CD4-positive, alpha-beta T cell treated with Interleukin-1 beta for 1 hour (primary cell): ENCODE measurements at places on chromosomes 7 and 10.

DNA sequence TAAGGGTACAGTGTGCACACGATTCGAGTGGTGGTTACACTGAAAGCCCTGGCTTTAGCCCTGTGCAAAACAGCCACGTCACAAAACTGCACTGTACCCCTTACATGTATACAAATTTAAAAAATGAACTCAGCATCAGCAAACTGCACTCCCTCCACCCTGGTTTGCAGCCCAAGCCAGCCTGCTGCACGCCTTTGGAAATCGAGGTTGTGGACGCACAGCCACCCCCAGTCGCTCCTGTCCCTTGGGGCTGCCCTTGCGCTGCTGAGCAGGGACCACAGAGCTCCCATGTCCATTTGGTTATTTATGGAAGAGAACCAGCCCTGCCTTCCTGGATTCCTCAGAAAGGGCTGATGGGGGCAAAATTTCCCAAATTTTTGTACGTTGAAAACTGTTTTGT lies 98.8 kb downstream of the INPP5A start:
- DNase-seq: no peak

GRCh38 chr10:91684841-91685240 lies 52.0 kb upstream of the PPP1R3C start:
- DNase-seq: no peak

DNA sequence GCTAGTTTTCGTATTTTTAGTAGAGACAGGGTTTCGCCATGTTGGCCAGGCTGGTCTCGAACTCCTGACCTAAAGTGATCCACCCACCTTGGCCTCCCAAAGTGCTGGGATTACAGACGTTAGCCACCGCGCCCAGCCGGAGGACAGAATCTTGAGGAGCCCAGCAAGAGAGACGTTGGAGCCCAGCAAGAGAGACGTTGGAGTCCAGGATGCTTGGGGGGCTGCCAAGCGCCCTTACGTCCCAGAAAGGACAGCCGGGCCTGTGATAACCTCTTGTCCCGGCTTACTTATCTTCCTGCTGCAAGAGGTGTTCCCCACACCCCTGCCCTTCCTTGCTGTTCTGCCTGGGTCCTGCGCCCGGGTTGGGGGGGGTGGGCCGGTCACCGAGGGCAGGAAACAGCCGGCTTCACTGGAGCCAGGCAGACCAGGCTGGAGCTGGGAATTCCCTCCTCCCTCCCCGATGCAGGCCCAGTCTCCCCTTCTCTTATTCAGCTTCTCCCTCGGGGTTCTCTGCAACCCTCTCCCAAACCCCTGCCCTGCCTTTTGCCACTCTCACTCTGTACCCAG lies 1.9 kb upstream of the EPHB4 start:
- DNase-seq: no peak

DNA sequence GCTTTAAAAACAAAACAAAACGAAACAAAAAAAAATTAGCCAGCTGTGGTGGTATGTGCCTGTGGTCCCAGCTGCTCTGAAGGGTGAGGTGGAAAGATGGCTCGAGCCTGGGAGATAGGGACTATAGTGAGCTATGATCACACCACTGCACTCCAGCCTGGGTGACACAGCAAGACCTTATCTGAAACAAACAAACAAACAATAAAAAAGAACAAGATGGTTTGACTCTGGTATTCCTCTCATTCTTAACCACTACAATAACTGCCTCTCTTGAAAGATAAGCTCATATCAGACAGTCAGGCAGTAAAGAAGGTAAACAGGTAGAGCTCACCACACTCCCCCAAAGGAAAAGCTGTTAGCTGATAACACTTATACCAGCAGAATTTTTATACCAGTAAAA lies 14.1 kb upstream of the DUSP5 start:
- no peak for DNase-seq

DNA sequence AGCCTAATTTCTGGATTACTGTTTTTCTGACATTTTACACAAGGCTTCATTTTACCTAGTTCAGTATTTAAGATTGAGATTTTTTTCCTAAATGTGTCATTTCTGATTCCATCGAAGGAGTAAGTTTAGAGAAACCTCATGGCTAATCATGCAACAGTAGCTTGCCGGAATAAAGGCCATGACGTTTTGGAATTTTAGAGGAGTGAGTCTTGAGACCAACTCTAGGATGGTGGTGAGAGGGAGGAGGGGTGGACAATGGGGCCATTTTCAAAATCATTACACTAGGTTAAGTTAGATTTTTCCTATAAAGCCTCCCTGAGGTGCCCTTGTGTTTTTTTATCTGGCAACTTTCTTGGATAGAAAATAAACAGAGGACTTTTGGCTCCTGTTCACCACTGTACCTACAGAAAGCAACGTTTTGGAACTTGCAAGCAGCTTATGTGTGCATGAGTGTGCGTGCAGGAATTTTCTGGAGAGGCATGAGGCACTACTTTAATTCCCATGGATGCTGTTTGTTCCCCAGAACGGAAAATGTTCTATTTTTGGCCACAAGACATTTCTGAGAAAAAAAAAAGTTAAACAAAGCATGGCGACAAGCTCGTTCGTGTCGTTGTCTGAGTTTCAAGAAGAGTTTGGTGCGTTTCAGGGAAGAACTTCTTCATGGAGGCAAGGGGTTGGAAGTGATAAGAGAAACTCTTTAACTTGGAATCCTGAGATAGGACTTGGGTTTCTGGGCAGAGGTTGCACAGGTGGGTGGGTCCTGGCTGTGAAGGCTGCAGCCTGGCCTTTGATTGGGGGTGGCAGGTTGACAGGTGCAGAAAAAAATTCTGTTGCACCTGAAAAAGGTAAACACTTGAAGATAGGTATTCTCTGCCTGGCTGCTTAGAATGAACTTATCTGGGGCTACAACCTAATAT lies 178.1 kb downstream of the PTEN start:
- DNase-seq: no peak

DNA sequence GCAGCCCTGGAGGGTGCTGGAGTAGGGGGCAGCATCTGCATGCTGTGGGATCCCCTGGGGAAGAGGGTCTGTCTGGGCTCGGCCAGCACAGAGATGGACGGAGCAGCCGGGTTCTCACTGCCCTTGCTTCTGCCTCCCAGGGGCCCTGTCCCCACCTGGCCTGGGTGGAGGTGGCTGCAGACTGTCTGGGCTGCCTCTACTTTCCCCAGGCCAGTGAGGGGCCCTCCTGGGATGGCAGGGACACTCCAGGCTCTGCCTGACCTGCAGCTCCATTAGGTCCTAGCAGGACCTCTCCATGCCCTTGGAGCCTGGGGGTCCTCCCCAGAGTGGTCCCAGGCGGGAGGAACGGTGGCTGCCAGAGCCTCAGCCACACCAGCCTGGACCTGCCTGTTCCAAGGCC lies 63.7 kb downstream of the PWWP2B start:
- DNase-seq: no peak

GRCh38 chr7:156472267-156472666 lies 168.3 kb upstream of the RNF32 start:
- DNase-seq: no peak

- peak; percentile 13 for DNase-seq
Observed at GRCh38 chr10:71343392-71343773, 24.3 kb downstream of the SLC29A3 start.

DNA sequence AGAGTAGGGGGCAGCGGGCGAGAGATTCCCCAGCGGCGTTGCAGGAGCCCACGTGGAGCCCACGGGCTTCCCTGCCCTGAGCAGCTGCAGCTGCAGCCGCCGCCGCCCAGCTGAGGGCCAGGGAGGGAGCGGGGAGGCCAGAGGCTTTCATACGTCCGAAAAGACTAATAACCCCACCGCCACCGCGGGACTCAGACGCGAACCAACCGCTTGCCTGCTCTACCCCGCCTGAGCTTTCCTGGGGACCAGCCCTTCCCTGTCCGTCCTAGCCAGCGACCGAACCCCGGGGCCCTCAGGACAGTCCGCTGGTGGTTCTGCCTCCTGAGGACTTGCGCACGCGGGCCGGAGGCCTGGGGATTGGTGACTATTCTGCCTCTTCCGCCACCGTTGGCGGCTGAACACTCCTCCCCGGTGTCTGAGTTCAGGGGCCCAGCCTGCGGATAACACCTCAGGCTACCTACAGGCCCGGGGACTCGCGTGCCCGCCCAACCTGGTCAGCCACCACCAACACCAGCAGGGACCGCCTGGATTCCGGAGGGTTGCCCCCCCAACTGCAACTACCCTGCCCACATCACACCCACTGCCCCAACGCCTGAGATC lies 18.4 kb downstream of the IFT22 start:
- DNase-seq: no peak

- DNase-seq: no peak
Observed at GRCh38 chr7:7408001-7408770, 127.5 kb downstream of the COL28A1 start.
